MCF 10A (cell line): ENCODE measurements at places on chromosomes 6 and 20.

- DNase-seq = no peak
These were observed 13.4 kb upstream of the STX16 start for GRCh38 chr20:58637466-58638213.

DNA sequence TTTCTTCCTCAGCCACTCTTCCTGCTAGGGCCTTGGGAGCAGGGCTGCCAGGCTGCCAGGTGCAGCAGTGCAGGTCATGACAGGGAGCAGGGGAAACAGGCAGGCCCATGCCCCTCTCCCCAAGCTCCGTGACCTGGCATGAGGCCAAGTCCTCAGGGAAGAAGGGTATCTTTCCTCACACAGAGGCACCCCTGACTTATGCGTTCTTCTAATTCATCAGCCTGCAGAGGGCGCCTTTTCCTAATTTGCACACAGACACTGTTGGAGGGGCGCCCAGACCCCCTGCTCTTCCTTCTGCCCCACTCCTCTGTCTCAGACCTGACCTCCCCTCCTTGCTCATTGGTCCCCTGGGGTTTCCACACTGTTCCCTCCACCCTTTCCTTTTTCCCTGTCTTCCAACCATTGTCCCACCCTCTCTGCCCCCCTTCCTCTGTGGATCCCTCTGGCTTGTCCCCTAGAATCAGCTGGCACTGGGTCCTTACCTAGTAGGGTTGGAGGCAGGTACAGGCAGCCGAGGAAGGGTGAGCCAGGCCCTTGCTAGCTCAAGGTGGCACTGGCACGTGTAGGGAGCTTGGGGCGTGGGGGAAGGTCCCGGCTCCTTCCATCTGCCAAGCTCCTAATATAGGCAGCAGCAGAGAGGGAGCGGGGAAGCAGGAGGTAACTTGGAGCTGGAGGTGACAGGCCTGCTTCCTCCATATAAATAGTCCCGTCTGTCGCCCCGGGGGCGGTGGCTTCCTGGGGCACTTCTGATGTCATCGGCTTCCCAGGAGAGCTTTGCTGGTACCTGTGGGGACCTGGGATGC is 154.9 kb upstream of the MLN start:
- peak; percentile 22 for DNase-seq

GRCh38 chr6:130526466-130526865 is 160.6 kb downstream of the TMEM200A start:
- DNase-seq = no peak

- DNase-seq = peak; percentile 4
These were observed 38.4 kb upstream of the EYA4 start for GRCh38 chr6:133202610-133203343.

DNA sequence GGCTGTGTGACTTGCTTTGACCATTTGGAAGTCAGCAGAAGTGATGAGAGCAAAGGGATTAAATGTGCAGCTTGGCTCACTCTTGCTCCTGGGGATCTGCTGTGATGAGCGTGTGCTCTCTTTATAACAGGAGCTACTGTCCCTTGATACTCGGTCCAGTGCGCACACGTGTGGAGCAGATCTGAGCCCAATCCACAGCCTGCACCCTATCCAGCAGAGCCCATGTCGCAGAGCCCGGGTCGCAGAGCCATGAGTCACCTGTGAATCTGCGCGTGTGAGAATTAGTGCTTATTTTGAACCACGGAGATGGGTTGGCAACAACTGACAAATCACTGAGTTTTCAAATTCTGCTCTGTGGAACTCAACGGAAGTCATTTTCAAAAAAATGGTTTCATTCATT is 291.0 kb upstream of the SULF2 start:
- no peak for DNase-seq

GRCh38 chr20:8427419-8428040 is 295.5 kb downstream of the PLCB1 start:
- no peak for DNase-seq

DNA sequence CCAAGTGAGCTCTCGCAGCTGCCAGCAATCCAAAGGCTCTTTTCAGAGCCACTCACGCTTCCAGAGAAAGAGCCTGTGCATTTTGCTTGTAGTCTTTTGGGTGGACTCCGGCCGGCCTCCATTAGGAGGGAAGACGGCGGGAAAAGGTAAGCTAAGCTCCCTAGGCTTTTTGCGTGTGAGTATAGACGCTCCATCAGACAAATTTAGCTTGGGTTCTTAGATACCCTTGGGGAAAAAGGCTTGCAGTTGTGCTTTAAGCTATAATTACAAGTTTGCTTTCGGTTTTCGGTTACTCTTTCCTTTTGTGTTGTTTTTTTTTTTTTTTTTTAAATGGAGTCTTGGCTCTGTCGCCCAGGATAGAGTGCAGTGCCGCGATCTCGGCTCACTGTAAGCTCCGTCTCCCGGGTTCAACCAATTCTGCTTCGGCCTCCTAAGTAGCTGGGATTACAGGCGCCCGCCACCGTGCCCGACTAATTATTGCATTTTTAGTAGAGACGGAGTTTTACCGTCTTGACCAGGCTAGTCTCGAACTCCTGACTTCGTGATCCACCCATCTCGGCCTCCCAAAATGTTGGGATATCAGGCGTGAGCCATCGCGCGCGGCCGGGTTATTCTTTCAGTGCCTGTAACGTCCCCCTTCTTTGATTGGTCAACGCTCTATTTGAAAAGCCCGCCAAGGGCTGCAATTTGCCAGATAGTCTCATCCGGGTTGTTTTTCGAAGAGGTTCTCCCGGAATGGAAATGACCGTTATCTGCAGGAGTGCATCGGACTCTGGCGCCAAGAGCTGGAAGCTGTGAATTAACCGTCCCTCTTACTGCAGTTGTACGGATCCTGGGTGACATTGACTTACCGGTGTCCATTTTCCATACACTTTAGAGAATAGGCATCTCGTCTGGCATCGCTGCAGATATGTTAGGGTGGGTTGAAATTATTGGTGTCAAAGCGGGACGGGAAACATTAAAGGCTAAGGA is 18.1 kb downstream of the OR2B2 start:
- DNase-seq = peak; percentile 97

DNA sequence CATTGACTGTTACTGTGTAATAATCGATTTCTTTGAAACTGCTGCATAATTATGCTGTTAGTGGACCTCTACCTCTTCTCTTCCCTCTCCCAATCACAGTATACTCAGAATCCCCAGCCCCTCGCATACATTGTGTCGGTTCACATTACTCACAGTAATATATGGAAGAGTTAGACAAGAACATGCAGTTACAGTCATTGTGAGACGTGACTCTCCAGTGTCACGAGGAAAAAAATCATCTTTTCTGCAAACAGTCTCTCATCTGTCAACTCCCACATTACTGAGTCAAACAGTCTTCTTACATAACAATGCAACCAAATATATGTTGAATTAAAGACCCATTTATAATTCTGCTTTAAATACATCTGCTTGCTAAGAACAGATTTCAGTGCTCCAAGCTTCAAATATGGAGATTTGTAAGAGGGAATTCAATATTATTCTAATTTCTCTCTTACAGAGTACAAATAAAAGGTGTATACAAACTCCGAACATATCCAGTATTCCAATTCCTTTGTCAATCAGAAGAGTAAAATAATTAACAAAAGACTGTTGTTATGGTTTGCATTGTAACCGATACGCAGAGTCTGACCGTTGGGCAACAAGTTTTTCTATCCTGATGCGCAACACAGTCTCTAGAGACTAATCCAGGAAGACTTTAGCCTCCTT is 113.3 kb downstream of the TMEM242 start:
- no peak for DNase-seq

GRCh38 chr20:45798935-45799642 is 7.3 kb downstream of the DNTTIP1 start:
- DNase-seq = peak; percentile 71

GRCh38 chr6:3419624-3420272 is 37.1 kb downstream of the SLC22A23 start:
- peak; percentile 73 for DNase-seq

GRCh38 chr6:33812669-33813068 is 8.9 kb upstream of the MLN start:
- DNase-seq = peak; percentile 51

GRCh38 chr20:54029176-54029575 is 41.2 kb downstream of the BCAS1 start:
- DNase-seq = no peak

DNA sequence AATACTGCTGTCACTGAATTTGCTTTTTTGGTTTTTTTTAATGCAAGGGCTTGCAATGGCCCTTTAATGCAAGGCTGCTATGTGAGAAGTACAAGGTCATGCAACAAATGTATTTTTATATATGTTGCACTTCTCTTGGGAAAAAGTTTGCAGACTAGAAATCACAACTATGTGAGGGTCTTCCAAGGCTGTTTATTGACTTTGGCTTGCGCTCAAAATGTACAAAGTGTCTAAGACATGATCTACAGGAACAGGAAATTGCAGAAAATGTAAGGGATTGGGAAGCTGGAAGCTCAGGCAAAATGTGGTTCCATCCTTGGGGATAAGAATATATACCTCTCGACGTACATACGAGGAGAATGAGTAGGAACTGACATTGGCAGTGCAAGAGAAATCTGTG is 92.2 kb upstream of the F13A1 start:
- no peak for DNase-seq

GRCh38 chr6:15393605-15394004 is 147.7 kb downstream of the JARID2 start:
- DNase-seq = no peak

DNA sequence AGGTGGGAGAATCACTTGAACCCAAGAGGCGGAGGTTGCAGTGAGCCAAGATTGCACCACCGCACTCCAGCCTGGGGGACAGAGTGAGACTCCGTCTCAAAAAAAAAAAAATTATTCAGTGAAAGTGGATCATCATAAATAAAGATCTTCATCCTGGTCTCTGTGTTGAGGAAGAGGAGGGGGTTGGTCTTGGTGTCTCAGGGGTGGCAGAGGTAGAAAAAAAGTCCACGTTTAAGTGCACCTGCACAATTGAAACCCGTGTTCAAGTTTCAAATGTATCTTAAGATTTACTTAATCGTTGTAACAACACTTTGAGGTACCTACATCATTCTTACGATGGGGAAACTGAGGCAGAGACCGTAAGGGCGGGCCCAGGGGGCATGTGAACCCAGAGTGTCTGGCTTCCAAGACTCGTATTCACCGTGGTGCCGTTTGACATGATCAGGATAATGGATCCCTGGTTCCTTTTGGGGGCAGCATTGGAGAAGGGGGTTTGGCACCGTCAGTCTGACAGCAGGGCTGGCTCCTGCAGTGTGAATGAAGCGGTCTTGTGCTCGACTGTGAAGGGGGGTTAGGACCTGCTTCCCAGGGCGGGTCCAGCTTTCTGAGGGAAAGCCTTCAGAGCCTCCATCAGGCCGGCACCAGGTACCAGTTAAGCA is 32.9 kb upstream of the ID1 start:
- DNase-seq = no peak

- peak; percentile 47 for DNase-seq
These were observed 20.6 kb downstream of the MMP24OS start for GRCh38 chr20:35257175-35257909.

DNA sequence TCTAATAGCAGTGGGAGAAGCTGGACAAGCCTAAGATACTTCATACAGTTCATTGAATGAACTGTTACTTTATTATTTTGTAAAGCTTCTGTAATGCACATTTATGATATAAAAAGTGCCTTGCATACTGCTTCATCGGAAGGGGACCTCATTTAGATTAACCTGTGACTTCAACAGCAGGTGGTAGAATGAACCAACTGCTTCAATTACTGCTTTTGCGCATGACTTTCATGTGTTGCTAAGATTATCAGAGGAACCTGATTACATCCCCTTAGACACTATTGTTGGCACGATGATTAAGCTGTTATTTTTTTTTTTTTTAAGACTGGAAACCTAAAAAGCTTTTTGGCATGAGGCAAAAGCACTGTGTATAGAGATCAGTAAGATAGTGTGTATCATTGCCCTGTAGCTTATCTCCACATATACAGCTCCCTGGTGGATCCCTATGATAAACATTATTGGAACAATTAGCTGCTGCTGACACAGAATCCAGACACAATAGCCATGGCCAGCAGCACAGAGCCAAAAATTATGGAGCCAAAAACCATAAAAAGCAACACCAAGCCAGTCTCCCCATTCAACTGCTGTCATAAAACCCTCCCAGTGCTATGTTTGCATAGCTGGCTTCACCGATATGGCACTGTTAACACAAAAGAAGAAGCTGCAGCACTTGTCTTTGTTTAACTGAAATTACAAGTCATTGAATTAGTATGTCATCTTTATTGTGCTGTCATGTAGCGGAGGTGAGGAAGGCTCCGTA is 731.6 kb upstream of the MMS22L start:
- DNase-seq = no peak

DNA sequence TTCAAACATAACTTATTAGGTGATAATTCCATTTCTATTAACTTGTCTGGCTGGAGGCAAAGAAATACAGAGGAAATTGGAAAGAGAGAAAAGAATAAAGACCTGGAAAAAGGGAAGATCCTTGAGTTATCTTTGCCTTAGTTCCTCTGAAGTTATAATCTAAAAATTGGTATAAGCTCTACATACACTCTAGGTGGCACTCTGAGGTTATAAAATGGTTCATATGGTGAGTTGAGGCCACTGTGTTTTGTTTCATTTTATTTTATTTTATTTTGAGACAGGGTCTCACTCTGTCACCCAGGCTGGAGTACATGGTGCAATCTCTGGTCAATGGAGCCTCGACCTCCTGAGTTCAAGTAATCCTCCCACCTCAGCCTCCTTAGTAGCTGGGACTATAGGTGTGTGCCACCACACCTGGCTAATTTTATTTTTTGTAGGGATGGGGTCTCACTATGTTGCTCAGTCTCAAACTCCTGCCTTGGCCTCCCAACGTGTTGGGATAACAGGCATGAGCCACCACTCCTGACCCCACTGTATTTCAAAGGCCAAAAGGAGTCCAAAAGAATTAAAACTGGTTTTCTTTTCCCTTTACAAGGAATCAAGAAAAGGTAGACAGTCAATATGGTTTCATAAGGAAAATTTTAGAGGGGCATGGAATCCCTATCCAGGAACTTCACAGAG is 19.4 kb downstream of the GPX6 start:
- DNase-seq = peak; percentile 6

GRCh38 chr20:41047975-41048305 is 19.3 kb downstream of the TOP1 start:
- peak; percentile 39 for DNase-seq

- DNase-seq = no peak
These were observed 568 bp downstream of the AGPAT1 start for GRCh38 chr6:32175322-32175710.

DNA sequence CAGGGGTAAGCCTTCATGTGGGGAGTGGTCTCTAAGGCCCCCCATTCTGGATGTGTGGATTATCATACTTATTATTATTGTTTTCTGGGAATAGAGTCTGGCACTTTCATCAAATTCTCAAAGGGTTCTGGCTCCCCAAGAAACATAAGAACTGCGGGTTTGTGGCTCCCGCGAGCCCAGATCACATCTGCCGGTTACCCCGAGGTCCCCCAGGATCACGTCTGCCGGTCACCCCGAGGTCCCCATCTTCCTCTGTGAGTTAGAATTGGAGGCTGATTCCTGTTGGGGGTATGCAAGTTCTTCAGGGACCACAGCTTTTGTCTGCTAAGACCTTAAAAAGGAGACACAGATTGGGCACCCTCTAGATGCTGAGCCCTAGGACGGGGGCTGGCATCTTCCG is 116.7 kb upstream of the FRMD1 start:
- DNase-seq = no peak

DNA sequence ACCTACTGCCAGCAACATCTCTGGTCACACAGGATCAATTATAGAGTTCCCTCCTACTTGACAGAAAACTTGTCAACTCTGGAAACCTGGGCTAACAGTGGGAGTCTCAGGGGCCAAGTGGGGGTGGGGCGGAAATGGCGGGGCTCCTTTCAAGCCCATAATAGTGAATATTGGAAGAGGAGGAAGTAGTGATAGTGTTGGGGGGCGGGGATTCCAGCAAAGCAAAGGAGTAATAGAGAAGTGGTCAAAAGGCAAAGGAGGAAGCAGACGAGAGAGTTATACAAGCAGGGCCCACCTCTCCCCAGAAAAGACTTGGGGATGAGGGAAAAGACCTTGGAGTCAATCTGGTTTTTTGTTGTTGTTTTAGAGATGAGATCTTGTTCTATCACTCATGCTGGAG is 2.1 kb downstream of the DEF6 start:
- DNase-seq = no peak
